ENCODE measurements at places on chromosomes 2 and 18.

GRCh38 chr18:76619621-76620315 lies 124.7 kb upstream of the ZNF516 start:
- peak; percentile 78 for DNase-seq
- no peaks in the 10 kb centered on the region for H3K36me3 ChIP-seq
- no peak overlapping the region for H3K27ac ChIP-seq
- H3K27me3 ChIP-seq = no peaks in the 10 kb centered on the region
- peak overlapping the region; percentile 32 for H3K4me3 ChIP-seq
- peaks cover 58% of the 10 kb centered on the region for H3K4me1 ChIP-seq

- H3K27me3 ChIP-seq = no peaks in the 10 kb centered on the region
- peaks cover 6% of the 10 kb centered on the region for H3K4me1 ChIP-seq
- DNase-seq = no peak
- H3K4me3 ChIP-seq = no peak overlapping the region
These were observed 68.4 kb downstream of the NXPH2 start for GRCh38 chr2:138711812-138712211.

DNA sequence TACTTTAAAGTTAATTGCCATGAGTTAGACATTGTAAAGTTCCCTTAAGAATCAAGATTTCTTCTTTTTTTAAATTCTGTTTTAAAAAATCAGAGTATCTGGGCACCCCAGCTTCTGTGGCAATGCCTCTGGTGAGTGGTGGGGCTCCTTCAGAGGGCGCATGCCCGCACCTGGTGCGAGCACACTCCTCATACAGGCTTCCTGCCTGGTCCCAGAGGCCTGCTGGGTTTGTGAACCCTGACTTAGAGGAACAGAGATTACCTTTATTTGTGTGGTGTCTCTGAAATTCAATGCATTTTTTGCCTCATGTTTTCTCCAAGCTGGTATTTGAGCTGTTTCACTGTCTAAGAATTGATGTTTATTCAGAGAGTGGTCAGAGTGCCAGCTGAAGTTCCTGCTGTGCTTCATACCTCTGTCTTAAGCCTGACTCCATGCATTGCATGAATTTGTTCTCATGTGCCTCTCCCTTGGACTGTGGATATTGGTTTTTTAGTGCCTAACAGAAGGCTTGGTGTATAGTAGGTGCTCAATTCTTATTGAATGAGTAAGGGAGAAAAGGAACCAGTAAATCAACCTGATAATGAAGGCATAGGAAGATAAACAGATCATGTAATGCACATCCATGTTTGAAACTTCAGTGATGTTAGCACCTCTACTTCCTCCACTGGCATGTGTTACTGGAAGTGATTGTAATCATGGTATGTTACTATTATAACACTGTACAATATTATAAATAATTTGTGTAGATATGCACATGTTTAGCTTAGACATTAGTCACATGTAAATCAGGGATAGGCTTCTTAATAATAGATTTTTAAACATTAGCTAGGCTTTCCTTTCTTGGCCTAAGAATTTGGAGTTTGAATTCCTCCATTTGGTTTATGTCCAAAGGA lies 29.0 kb downstream of the PHLPP1 start:
- DNase-seq = no peak
- no peaks in the 10 kb centered on the region for H3K36me3 ChIP-seq
- no peaks in the 10 kb centered on the region for H3K27me3 ChIP-seq
- H3K4me3 ChIP-seq = no peak overlapping the region
- no peak overlapping the region for H3K27ac ChIP-seq
- H3K4me1 ChIP-seq = peaks cover 45% of the 10 kb centered on the region

GRCh38 chr2:219177552-219178376 lies at the start of gene RETREG2:
RETREG2 (plus strand) TSS chr2:219178275; CDS start chr2:219178353, 78 bp downstream.
- peak; percentile 97 for DNase-seq
- H3K27me3 ChIP-seq = no peaks in the 10 kb centered on the region
- H3K36me3 ChIP-seq = no peaks in the 10 kb centered on the region
- H3K4me1 ChIP-seq = peaks cover 14% of the 10 kb centered on the region
- H3K27ac ChIP-seq = peak within 1 kb of the TSS; percentile 1

- no peak overlapping the region for H3K4me3 ChIP-seq
- H3K27me3 ChIP-seq = no peaks in the 10 kb centered on the region
- H3K36me3 ChIP-seq = no peaks in the 10 kb centered on the region
- H3K27ac ChIP-seq = no peak overlapping the region
- no peaks in the 10 kb centered on the region for H3K4me1 ChIP-seq
These were observed 416.6 kb upstream of the ACVR2A start for GRCh38 chr2:147428120-147428747.

- DNase-seq = no peak
- no peak overlapping the region for H3K27ac ChIP-seq
- no peaks in the 10 kb centered on the region for H3K27me3 ChIP-seq
These were observed 407.9 kb downstream of the HRH4 start for GRCh38 chr18:24868311-24868710.

DNA sequence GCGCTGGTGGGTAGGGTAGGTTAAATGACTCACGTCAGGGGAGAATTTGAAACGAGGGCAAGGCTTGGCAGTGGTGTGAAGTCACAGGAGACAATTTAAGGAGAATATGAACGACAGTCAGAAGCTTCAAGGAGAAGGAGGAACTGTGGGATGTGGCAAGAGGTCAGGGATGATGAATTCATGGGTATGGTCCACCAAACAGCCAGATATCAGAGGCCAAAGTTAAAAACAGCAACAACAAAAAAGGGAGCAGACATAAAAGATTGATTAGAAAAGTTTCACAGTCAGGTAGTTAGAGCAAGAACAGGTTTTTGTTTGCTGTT lies 1.4 kb upstream of the ZNF396 start:
- H3K4me3 ChIP-seq = no peak overlapping the region
- H3K36me3 ChIP-seq = no peaks in the 10 kb centered on the region
- no peaks in the 10 kb centered on the region for H3K4me1 ChIP-seq
- no peak for DNase-seq

DNA sequence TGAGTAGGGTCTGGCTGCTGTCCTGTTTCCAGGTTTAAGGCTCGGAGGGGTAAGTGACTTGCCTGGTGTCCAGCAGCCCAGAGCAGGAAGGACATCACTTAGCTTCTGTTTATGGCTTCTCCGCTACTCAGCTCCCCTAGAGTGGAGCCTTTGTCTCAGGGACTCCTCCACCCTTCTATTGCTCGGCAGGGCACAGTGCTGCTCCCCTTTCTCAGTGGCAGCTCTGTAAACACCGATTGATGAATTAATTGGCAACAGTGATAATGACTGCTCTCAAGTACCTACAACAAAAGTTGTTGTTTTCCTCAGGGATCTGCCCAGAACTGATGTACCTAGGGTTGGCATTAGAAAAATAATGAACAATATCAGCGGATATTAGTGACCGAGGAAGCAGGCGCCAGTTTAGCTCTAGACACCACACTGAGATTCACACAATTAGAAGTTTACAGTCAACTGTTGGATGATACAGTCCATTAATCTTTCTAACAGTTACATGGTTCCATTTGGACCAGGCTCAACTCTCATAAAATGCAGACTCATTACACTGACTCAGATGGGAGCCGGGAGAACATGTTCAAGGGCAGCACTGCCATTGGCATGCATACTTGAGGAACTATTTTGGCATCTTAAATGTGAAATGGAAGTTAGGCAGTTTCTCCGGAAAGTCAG lies 265.7 kb downstream of the MTX2 start:
- DNase-seq = no peak
- H3K4me1 ChIP-seq = no peaks in the 10 kb centered on the region
- H3K4me3 ChIP-seq = no peak overlapping the region
- peaks cover 5% of the 10 kb centered on the region for H3K27me3 ChIP-seq
- no peaks in the 10 kb centered on the region for H3K36me3 ChIP-seq
- H3K27ac ChIP-seq = no peak overlapping the region

- no peaks in the 10 kb centered on the region for H3K4me1 ChIP-seq
- no peaks in the 10 kb centered on the region for H3K36me3 ChIP-seq
- H3K4me3 ChIP-seq = no peak overlapping the region
- no peaks in the 10 kb centered on the region for H3K27me3 ChIP-seq
- no peak overlapping the region for H3K27ac ChIP-seq
These were observed 309.5 kb downstream of the EPHA4 start for GRCh38 chr2:221262651-221263050.
